ENCODE measurements at places on chromosomes 7 and 10. TPM values are rescaled to one million over a fixed set of nuclear protein-coding genes. Genes with fewer than 3 reads are reported as not detected.

- no peaks in the 10 kb centered on the region for H3K27me3 ChIP-seq
- no peak overlapping the region for H3K4me3 ChIP-seq
- no peaks in the 10 kb centered on the region for H3K4me1 ChIP-seq
- no peak for DNase-seq
- no peak overlapping the region for H3K27ac ChIP-seq
Measured at GRCh38 chr7:139255290-139255689, 24.3 kb downstream of the UBN2 start.

- no peak for DNase-seq
- H3K4me3 ChIP-seq: no peak overlapping the region
- H3K36me3 ChIP-seq: peaks cover 2% of the 10 kb centered on the region
- no peaks in the 10 kb centered on the region for H3K4me1 ChIP-seq
- no peaks in the 10 kb centered on the region for H3K27me3 ChIP-seq
Measured at GRCh38 chr10:12757351-12757750, 244.2 kb downstream of the CCDC3 start.

DNA sequence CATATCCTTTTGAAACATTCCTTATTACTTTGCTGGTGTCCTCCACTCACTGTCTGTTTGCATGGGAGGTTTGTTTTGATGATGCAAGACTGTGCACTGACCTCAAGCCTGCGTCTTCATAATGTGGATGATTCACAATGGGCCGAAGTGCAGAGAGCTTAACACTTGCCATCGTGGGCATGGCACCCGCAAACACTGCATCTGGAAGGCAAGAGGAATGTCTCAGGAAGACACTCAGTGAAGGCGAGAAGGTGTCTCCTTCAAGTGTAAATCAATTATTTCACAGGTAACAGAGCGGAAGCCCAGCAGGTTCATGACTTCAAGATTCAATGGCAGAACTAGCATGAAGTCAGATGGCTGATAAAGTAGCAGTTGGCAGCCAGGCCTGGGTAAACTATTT is 98.1 kb downstream of the DPY19L1 start:
- H3K4me3 ChIP-seq: no peak overlapping the region
- H3K27me3 ChIP-seq: no peaks in the 10 kb centered on the region
- DNase-seq: no peak
- no peaks in the 10 kb centered on the region for H3K4me1 ChIP-seq
- H3K36me3 ChIP-seq: peaks cover 11% of the 10 kb centered on the region

DNA sequence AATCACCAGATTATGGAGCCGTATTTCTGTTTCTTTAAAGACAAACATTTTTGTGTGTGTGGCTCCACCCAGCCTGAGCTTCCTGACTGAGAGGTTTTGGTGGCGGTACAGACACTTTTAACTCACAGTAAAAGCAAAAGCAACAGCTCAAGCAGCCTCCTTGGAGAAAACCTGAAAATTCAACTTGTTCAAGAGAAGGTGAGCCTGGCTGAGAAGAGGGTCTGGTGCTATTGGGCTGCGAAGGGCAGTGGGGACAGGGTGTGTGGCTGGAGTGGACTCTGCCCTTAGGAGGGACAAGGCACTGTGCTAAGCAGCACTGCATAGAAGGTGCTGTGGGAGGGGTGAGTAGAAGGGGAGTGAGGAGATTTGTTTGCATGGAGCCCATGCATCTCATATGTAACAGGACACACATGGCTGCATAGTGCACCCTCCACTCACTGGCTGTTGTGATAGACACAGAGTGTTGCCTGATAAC is at the start of gene GIMAP7:
Gene GIMAP7 (plus strand): TSS at position 125 of the 475 bp plus-strand sequence. CDS start 5,103 bp downstream, outside the sequence.
- H3K4me1 ChIP-seq: peaks cover 46% of the 10 kb centered on the region
- DNase-seq: peak; percentile 72
- H3K4me3 ChIP-seq: peak within 1 kb of the TSS; percentile 98
- peaks cover 18% of the 10 kb centered on the region for H3K36me3 ChIP-seq

DNA sequence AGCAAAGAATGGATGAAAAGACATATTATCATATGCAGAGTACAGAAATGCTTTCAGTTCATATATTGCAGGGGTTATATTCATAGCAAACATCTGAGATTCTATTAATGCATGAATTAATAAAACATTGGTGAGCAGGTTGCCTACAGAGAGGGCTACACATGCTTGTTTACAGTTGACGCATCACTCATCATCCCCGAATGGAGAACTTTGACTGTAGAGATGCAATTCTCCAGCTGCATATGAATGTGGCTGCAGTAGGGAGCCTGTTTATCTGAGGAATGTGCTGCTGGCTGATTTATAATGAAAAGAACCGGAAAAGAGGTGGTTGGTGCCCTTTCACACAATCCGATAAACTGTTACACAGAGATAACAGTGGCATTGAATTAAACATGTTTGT is 116.5 kb downstream of the GRM3 start:
- H3K36me3 ChIP-seq: no peaks in the 10 kb centered on the region
- H3K27me3 ChIP-seq: peaks cover 1% of the 10 kb centered on the region
- H3K4me1 ChIP-seq: no peaks in the 10 kb centered on the region
- H3K27ac ChIP-seq: no peak overlapping the region
- no peak overlapping the region for H3K4me3 ChIP-seq

- H3K4me1 ChIP-seq: no peaks in the 10 kb centered on the region
- no peak overlapping the region for H3K27ac ChIP-seq
- no peak for DNase-seq
Measured at GRCh38 chr7:64758151-64758550, 36.1 kb upstream of the ZNF138 start.

DNA sequence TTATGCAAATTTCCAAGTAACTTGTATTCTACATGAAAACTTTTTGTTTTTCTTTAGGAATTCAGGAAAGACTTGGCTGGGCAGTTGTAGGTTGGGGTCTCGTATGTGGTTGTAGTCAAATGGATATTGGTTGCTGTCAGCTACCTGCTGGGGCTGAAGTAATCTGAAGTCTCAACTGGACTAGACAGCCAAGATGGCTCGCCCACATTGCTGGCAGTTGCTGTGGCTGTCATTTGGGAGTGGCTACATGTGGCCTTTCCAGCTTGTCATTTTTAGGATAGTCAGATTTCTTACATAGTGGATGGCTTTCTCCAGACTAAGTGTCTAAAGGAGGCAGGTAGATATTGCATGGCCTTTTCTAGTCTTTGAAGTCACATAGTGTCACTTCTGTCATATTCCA is 32.6 kb downstream of the EXOC6 start:
- no peak overlapping the region for H3K4me3 ChIP-seq
- peaks cover 15% of the 10 kb centered on the region for H3K4me1 ChIP-seq
- H3K27me3 ChIP-seq: no peaks in the 10 kb centered on the region
- H3K27ac ChIP-seq: no peak overlapping the region
- no peak for DNase-seq
- H3K36me3 ChIP-seq: no peaks in the 10 kb centered on the region

DNA sequence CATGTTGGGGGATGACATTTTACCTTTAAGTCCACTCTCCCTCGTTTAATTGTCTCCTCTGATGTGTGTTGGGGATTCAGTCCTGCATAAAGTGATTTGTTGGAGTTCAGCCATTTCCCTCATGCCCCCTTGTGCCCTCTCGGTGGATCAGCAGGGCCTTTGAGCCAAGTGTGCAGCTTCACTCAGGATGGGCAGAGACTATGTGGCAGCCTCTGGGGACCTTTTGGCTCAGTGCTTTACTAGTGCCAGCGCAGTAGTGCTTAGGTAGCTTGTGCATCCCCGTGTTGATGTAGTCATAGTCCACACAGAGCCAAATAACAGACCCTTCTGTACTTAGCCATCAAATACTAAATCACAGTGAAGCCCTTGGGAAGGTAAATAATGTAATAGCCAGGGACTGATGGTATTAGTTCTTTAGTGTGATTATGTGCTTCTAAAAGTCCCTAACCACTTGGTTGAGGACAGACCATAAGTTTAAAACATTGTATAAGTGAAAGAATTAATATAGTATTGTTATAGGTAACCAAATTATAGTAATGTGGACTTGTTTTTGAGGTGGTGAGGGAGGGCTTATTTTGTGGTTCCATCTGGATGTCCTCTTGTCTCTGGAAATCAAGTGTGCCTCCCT is 11.4 kb downstream of the BUB3 start:
- no peak overlapping the region for H3K27ac ChIP-seq
- no peak overlapping the region for H3K4me3 ChIP-seq
- no peaks in the 10 kb centered on the region for H3K27me3 ChIP-seq
- peaks cover 71% of the 10 kb centered on the region for H3K36me3 ChIP-seq

GRCh38 chr10:64080071-64080470 is 558.9 kb downstream of the REEP3 start:
- no peak for DNase-seq
- no peak overlapping the region for H3K27ac ChIP-seq
- peaks cover 7% of the 10 kb centered on the region for H3K27me3 ChIP-seq
- H3K36me3 ChIP-seq: no peaks in the 10 kb centered on the region

DNA sequence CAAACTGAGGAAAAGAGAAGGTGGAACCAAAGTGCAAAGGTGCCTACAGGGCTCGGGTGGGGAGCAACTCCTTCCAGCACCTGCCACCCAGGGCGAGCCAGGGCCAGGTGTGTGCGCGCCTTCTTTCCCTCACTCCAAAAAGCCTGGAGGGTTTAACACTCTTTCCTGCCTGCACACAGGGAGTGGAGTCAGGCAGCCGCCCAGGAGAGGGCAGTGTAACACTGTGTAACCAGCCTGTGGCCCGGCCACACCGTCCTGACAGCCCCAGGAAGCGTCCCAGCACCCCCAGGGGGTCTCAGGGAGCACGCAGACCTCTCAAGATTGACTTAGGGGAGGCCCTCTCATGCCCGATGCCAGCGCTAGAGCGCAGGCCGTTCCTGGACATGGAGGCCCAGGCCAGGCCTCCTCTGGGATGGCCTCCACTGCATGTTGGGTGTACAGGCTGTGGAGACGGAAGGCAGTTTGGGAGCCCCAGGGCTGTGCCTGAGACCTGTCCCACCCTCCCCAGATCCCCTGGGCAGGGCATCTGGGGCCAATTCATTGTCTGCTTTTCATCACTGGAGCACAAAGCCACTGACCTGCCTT is 13.4 kb downstream of the BRI3 start:
- H3K36me3 ChIP-seq: peaks cover 2% of the 10 kb centered on the region
- H3K4me3 ChIP-seq: no peak overlapping the region
- DNase-seq: peak; percentile 54

DNA sequence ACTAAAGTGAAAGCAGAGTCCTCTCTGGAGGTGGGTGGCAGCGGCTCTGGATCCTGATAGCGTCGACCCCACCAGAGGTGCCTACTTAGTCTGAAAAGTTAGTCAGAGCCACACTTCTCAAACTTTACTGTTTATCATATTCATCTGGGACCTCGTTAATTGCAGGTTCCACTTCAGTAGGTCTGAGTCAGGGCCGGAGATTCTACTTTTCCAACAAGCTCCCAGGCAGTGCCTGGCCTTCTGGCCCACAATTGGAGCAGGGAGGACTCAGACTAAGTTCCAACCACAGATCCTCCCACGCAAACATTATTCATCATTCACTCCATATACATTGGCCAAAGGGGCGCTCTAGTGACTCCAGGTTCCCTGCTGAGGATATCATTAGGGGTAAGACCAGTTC is 78.1 kb downstream of the VSTM4 start:
- no peak overlapping the region for H3K27ac ChIP-seq
- H3K27me3 ChIP-seq: no peaks in the 10 kb centered on the region
- no peak overlapping the region for H3K4me3 ChIP-seq
- DNase-seq: no peak
- H3K36me3 ChIP-seq: no peaks in the 10 kb centered on the region

DNA sequence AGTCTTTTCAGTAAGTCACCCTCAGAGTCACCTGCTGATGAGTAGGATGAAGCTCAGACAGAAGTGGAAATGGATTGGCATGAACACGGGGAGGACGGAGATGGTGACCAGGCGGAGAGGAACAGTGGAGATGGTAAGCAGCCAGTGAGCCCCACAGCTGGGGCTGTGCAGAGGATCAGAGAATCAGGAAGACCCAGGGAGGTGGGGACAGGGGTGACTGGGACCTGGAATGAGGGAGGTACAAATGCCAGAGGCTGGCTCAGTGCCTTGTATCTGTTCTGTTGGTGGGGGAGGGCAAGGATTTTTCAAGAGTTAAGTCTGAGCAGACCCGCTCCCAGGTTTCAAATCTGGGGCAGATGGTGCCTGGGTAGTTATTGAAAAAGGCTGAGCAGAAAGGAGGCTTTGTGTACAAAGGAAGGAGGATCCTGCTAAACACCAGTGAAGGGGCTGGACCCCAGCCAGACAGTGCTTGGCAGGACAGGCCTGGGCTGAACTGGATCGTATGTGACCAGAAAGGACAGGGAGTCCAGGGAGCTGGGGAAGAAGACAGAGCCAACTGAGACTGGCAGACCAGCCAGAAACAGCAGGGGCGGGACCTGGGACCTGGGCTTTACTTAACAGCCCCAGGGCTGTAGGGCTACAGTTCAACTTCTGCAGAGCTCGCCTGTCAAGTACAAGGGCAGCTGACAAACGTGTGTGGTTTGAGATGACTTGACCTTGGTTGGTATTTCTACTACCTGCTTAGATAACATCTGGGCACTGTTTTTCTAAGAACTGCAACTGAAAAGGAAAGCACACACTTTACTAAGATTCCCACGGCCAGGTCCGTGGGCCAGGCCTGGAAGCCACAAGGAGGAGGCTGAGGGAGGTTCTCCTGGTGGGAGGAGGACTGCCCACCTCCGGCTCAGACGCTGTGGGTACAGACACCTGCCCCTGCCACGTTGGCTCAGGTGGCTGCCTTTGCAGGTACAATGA is 13.2 kb upstream of the FRMPD2 start:
- H3K36me3 ChIP-seq: no peaks in the 10 kb centered on the region
- peaks cover 10% of the 10 kb centered on the region for H3K27me3 ChIP-seq
- H3K4me1 ChIP-seq: peaks cover 9% of the 10 kb centered on the region

DNA sequence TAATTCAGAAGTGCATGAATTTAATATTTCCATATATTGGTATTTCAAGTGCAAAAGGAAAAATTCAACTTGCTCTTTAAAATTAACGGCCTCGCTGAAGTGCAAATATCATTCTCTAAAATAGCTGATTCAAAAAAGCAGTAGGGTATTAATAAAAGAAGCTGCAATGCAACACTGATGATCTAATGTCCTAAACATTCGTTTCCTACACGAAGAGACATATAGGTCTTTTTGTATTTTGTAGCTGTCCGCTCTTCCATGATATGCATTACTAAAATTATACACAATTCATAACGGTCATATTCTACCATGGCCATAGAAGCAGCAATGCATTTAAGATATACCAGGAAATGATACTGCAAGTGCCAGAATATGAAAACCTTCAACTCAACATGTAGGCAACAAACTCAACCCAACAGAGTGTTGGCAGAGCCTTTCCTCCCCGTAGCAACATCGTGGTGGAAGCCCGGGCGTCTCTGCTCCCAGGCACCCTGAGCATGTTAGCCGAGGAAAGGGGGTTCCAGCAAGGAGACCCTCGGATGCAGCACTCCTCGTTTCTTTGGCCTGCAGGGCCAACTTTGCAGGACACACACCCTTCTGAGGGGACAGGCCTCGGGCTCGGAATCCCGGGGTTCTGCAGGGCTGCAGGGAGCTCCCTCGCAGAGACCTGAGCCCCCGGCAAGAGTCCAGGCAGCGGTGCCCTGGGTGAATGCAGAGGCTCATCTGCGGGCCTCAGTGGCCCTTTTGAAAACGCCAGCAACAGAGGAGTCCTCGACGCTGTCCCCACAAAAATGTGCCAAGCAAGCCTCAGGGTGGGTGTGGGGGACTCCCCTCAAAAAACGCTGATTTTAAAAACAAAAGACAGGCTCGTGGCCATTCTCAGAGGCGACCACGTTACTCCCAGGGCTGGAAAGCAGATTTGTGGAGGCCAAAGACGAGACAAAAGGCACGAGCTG is 1.6 kb downstream of the FAM171A1 start:
- H3K4me3 ChIP-seq: peak overlapping the region; percentile 73
- H3K27ac ChIP-seq: peak overlapping the region; percentile 68
- H3K36me3 ChIP-seq: no peaks in the 10 kb centered on the region
- no peak for DNase-seq

- no peak for DNase-seq
- no peaks in the 10 kb centered on the region for H3K36me3 ChIP-seq
- no peaks in the 10 kb centered on the region for H3K4me1 ChIP-seq
- no peak overlapping the region for H3K27ac ChIP-seq
Measured at GRCh38 chr7:27141137-27141922, 2.2 kb downstream of the HOXA5 start.

The PTEN gene
- 51.8 TPM for total RNA-seq

The GIMAP6 gene
- total RNA-seq: 21.2 TPM
